ENCODE measurements at places on chromosomes 6 and 20.

GRCh38 chr20:15597306-15597705 is 975.9 kb downstream of the KIF16B start:
- no peak for DNase-seq

DNA sequence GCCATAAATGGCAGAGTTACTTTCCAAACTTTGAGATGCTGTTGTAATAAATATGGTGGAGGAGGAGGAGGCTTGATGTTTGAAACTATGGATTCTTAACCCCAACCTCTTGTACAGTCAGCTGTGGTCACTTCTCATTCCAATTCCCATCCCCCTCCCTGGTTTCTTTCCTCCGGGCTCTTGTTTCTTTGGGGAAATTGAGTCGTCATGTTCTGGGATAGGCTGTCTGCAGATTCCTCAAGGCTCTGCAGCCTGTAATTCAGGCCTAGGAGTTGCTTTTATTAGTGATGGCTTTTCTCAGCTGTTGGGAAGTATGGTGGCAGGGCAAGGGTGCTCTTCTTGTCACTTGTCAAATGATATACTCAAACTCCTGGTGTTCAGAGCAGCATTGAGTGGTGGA is 2.6 kb downstream of the PTK7 start:
- DNase-seq = no peak

GRCh38 chr6:89527634-89528033 is 94.7 kb downstream of the ANKRD6 start:
- DNase-seq = no peak

- peak; percentile 18 for DNase-seq
These were observed 43.7 kb downstream of the CDC5L start for GRCh38 chr6:44431118-44431725.

DNA sequence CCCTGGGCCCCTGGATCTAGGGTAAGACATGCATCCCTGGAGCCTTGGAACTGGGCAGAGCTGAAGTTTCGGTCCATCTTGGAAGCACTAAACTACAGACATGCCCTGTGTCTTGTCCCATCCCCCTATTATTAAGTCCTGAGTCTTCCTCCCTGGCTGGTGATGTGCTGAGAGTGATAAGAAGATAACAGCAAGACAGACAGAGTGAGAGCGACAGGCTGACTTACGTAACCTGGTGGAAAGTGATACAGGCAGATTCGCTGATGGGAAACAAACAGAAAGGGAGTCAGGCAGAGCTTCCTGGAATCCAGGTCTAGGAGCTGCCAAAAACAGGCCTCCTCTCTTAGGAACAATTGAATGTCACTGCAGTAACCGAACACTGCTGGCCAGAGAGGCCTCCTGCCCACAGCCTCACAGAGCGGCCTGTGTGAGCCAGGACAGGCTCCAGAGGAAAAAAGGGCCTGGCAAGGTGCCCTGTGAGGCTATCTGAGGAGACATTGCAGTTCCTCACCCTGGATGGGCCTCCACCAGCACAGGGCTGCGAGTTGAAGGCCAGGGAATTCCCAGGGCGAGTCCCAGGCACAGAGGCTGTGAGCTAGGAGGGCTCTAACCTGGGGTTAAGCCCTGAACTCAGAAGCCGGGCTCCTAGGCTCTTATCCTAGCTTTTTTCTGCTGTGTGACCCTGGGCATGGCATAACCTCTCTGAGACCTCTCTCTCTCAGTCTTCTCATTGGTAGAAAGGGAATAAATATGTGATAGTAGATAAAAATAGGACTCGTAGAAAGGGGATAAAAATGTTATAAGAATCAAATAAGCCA is 34.2 kb upstream of the B4GALT5 start:
- DNase-seq = no peak

- DNase-seq = no peak
These were observed 42.4 kb upstream of the EMILIN3 start for GRCh38 chr20:41408986-41409385.

GRCh38 chr6:106799031-106799894 is 169.9 kb downstream of the QRSL1 start:
- DNase-seq = no peak

GRCh38 chr6:154872542-154873114 is 122.5 kb upstream of the TIAM2 start:
- no peak for DNase-seq

DNA sequence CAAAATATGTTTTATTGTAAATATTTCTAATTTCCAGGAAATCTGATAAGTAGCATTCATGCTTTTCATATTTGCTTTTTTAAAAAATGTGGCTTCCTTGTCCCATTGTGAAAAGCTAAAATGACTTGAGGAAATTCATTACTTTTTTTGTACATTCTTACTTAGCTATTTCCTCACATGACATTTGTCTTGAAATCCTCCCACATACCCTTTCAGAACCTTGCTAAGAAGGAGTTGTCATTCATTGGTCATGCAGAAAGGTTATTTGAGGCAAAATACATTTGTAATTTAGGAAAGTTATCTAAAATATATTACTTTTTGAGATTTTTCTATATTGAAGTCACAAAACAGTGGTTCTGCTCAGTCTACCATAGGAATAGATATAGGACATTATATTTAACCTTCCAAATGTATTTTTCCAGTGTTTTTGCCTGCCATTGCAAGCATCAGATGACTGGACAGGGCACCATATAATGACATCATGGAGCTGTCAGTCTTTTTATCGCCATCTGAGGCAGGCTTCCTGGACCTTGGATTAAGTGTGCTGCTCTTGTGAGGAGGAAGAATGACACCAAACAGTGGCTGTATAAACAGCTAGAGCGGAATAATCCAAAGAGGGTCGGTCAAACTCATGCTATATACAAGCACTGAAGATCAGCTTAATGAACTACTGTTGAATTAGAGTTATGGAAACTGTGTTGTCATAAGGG is 109.4 kb upstream of the HCRTR2 start:
- DNase-seq = no peak

GRCh38 chr6:109236115-109237076 is 141.1 kb downstream of the CEP57L1 start:
- no peak for DNase-seq

- no peak for DNase-seq
These were observed 27.9 kb downstream of the GSS start for GRCh38 chr20:34927736-34928135.

- no peak for DNase-seq
These were observed 54.1 kb downstream of the BPIFB1 start for GRCh38 chr20:33337119-33337518.

- DNase-seq = no peak
These were observed 754 bp downstream of the TNF start for GRCh38 chr6:31575952-31576685.

- no peak for DNase-seq
These were observed 5.6 kb downstream of the PPP1R16B start for GRCh38 chr20:38810926-38811630.

Data from CD4-positive, alpha-beta T cell treated with Interleukin-6 at 100 ng/mL for 8 hours (primary cell).